ENCODE measurements at places on chromosomes 4 and X.

DNA sequence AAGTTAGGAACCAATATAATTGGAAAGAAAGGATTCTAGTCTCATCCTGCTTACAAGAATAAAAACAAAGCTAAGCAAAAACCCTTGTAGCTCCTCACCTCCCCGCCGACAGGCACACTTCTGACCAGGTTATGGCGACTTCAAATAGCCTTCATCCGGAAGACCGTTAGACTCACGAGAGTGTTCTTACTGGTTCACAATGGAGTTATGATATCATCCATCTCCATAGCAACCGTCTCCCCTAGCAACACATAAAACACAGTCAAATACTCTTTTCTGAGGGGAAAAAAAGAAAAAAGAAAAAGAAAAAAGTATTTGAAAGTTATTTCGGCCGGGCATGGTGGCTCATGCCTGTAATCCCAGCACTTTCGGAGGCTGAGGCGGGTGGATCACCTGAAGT is at the start of gene IL13RA2:
Gene IL13RA2, minus strand, starts transcription at position 162 of the 400 bp plus-strand sequence. CDS start 347 bp downstream, outside the sequence.
- H3K27ac ChIP-seq = no peak within 1 kb of the TSS
- H3K27me3 ChIP-seq = no peaks in the 10 kb centered on the region
- no peak for DNase-seq
- no peaks in the 10 kb centered on the region for H3K4me1 ChIP-seq
- H3K4me3 ChIP-seq = no peak within 1 kb of the TSS

DNA sequence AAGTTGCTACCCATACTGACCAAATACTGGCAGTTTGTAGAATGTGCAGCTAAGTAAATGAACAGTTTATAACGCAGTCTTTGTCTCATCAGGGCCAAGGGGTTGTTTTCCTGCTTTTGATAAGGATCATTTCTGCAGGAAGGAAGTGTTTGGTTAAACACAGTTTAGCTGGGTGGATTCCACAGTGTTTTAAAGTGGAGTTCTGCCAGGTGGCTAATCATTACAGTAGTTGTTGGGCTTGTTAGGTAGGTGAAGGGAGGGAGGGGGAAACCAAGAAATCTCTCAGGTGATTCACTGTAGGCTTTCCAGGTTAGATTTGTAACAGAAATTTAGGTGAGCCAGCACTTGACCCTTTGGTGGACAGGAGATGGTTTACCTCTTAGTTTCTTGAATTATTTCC is 58.1 kb downstream of the FNIP2 start:
- H3K27ac ChIP-seq = no peak overlapping the region
- no peaks in the 10 kb centered on the region for H3K27me3 ChIP-seq
- H3K36me3 ChIP-seq = peaks cover 3% of the 10 kb centered on the region
- H3K4me3 ChIP-seq = no peak overlapping the region

GRCh38 chr4:106978046-106978774 is 57.9 kb downstream of the DKK2 start:
- H3K36me3 ChIP-seq = no peaks in the 10 kb centered on the region
- H3K4me3 ChIP-seq = no peak overlapping the region
- no peaks in the 10 kb centered on the region for H3K27me3 ChIP-seq
- no peaks in the 10 kb centered on the region for H3K4me1 ChIP-seq

DNA sequence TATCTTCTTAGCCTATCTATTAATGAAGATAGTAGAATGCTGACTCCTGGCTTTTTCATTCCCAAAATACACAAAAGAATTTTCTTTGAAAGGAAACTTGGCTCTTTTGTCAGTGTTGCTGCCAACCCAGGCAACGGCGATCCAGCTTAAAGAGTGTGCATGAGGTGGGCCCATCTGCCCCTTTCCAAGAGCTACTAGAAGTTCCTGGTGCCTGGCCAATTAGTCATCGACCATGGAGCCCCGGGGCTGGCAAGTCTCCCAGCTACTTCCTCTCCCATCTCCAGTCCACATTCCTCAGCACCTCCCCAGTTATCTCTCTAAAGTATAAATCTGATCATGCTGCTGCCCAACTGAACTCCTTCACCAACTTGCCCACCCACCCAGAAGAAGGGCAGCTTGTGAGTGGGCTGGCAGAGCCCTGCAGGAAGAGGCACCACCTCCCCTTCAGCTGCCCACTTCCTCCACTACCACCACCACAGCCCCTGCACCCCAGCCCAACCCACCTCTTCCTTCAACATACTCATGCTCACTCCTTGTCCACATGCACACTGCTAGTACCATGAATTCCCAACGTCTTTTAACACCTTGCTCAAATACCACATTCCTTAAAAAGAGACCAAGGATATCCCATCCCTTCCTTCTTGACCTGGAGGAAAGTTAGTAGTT is 158.2 kb upstream of the MAP3K15 start:
- H3K36me3 ChIP-seq = no peaks in the 10 kb centered on the region
- H3K4me3 ChIP-seq = no peak overlapping the region
- peak overlapping the region; percentile 38 for H3K27ac ChIP-seq
- DNase-seq = peak; percentile 8

- H3K27ac ChIP-seq = no peak overlapping the region
- H3K4me3 ChIP-seq = no peak overlapping the region
- no peaks in the 10 kb centered on the region for H3K36me3 ChIP-seq
- no peaks in the 10 kb centered on the region for H3K4me1 ChIP-seq
- no peaks in the 10 kb centered on the region for H3K27me3 ChIP-seq
- no peak for DNase-seq
Measured at GRCh38 chr4:128604840-128605239, 204.7 kb upstream of the JADE1 start.

DNA sequence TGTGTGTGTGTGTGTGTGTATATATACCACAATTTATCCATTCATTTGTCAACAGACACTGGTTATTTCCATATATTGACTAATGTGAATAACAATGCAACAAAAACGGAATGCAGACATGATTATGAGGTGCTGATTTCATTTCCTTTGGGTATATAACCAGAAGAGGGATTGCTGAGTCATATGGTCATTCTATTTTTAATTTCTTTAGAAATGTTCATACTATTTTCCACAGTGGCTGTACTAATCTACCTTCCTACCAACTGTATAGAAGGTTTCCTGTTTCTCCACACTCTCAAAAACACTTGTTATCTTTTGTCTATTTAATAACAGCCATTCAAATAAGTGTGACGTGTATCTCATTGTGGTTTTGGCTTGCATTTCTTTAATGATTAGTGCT is 269.9 kb downstream of the OPHN1 start:
- no peaks in the 10 kb centered on the region for H3K36me3 ChIP-seq
- H3K4me1 ChIP-seq = no peaks in the 10 kb centered on the region
- H3K27ac ChIP-seq = no peak overlapping the region
- DNase-seq = no peak
- no peak overlapping the region for H3K4me3 ChIP-seq
